T-helper 17 cell (primary cell): ENCODE measurements at places on chromosomes 5 and 9.

DNA sequence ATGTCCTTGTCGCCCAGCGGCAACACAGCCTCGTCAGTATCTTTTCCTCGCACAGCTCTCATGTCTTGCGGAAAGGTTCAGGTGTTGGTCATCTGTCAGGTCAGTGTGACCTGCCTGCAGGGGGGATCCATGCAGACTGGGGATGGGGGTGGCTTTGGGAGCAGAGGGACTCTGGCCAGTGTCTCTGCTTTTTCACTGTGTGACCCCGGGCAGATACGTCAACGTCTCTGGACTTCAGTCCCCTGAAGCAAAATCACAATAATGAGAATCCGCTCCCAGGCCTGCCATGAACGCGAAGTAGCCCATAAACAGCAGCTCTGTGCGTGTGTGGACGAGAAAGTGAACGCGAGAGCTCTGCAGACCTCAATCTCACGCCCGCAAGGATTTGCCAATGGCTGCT is 75.7 kb upstream of the FCN1 start:
- no peak for DNase-seq

DNA sequence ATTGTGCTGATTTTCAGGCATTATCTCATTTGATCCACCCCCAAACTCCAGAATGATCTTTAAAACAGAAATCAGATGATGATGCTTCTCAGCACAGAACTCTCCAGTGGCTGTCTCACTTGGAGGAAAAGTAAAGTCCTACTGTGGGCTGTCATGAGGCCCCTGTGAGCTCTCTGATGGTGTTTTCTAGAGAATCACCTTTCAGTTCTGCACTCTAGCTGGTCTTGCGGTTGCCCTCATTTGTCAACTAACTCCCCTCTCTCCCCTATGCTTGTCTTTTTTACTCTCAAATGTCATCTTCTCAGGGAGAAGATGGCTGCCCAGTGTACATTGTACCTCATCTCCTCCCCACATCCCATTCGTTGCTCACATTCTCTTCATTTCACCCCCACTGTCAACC is 295.8 kb downstream of the MLLT3 start:
- no peak for DNase-seq

DNA sequence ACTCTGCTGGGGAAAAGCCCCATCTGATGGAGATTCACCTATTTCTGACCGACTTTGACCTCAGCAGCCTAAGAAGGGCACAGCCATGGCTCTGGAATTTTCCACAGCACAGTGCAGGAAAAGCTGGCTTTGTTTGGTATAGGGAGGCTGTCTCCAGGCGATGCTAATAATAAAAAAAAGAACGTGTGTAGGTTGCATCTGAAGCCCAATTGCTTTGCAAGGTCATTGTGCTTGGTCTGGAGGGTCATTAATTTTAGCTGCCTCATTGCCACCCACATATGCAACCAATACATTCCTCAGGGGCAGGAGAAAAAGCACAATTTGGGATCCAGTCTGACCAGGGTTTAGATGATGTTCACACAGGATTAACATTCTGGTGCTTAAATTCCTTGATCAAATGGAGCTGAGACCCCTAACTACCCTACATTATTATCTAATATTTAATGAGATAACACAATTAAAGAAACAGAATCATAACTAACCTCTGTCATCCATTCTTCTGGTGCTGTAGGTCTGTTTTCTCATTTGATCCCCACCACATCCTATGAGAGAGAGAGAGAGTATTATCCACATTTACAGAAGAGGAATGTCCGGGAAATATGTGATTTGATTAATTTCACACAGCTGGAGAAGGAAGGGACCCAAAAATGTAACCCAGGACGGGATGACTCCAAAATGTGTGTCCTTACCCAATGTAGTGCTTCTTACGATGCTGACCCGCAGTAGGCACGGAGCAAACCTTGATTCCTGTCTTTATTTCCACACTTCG is 175.9 kb downstream of the RFK start:
- DNase-seq, result no peak

GRCh38 chr9:134870301-134870694 is 10.3 kb upstream of the FCN2 start:
- no peak for DNase-seq

DNA sequence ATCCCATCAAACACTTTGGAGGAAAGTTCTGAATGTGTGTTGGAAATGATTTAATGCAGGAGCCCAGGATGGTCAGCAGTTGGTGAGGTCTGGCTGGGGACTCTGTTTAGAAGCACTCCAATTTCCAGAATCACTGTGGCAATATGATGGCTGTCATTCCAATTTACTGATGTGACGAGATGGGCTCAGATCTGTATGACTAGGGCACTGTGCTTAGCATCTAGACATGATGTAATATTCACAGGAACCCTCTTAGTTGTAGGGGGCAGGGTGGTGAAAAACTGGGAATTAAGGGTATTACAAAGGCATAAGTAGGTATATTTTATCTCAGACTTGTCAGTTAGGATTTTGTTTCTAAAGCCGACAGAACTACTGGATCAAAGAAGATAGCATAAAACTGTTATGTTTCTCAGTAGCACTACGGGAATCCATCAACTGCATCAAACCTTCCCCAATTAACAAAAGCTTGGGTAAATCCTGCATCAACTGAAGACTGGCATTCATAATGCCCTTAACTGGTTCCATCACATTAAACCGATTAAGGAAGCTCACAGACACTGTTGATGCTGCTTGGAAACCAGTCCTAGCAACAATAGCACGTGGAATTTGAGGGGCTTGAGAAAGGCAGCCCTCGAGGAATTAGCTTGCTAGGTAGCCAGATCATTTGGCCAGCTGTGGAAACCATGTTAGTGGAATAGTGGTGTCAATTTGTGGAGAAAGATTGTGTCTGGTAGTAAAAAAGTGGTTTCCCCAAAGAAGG is 86.1 kb downstream of the SV2C start:
- DNase-seq, result no peak

- DNase-seq, result no peak
These were observed 56.2 kb upstream of the TNPO1 start for GRCh38 chr5:72760259-72760658.

- DNase-seq, result no peak
These were observed 418.2 kb downstream of the GABRG2 start for GRCh38 chr5:162485666-162486292.

DNA sequence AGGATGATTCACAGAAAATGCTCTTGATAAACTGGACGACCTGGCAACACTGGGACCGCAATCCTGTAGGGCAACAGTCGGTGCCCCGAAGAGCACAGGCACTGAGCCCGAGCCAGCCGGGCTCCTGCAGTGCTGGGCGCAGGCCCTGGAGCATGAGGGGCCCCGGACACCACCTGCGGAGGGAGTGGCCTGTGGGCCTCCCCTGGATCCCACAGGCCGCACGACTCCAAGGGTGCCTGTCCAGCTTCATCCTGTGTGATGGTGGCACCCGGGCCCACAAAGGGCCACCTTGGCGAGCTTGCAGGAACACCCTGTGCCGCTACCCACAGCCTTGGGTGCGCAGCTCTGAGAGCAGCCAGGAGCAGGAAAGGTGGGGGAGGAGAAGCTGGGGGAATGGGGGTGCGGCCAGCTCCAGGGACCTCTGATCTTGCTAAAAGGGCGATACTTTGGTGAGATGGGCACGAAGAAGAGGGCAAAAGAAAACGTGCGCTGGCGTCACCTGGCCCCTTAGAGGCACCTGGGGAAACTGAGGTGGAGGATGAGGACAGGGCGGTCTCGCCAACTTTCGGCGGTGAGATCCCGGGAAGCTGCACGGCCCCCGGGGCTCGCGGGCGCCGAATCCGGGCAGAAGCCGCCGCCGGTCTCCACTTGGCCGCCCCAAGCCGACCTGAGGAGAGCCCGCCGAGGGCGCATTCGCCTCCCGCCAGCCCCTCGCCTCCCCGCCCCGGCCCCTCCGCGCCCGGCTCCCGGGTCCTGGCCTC is 722 bp downstream of the TBC1D9B start:
- no peak for DNase-seq

DNA sequence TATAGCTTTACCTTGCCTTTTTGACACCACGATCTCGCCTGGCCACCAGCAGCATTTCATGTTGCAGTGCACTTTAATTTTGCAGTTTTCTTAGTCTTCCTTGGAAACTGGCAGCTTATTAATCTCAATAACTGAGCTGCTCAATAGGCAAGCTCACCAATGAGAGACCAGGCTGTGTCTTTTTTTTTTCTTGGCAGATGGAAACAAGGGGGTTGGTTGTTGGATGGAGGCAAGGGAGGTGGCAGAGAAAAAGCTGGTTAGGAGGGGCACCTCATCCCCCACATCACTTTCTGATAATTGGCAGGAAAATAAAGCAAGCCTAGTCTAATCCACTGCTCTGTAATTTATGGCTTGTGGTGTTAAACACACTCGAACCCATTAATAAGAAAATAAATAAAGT is 324.5 kb upstream of the WWC1 start:
- no peak for DNase-seq

DNA sequence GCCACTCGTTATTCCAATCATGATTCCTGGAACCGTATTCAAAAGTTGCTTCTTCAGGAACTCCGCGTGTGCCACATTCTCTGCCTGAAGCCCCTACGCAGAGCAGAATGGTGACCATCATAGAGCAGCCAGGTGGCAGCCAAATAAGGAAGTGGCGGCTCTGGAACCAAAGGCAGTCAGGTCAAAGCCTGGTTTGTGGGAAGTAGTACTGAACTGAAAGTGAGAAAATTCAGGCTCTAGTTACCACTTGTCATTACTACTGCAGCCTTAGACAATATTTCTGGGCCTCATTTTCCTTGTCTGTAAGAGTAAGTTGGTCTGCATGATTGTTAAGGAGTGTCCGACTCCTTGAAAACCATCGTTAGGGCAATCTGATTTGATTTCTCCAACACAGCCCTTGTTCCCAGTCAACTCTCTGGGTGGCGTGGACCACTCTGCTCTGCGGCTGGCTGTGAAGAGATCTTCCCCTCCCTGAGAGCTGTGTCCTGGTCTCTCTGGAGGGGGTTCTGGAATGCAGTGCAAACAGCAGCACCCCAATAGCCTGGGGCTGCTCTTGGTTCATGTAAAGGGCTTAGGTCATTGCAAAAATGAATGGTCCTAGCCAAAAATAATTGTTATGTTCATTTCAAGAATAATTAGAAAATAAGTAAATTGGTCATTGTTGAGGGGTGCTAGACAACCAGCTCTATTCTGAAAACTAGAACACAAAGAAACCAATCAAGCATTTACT is 102.4 kb downstream of the MED27 start:
- no peak for DNase-seq

DNA sequence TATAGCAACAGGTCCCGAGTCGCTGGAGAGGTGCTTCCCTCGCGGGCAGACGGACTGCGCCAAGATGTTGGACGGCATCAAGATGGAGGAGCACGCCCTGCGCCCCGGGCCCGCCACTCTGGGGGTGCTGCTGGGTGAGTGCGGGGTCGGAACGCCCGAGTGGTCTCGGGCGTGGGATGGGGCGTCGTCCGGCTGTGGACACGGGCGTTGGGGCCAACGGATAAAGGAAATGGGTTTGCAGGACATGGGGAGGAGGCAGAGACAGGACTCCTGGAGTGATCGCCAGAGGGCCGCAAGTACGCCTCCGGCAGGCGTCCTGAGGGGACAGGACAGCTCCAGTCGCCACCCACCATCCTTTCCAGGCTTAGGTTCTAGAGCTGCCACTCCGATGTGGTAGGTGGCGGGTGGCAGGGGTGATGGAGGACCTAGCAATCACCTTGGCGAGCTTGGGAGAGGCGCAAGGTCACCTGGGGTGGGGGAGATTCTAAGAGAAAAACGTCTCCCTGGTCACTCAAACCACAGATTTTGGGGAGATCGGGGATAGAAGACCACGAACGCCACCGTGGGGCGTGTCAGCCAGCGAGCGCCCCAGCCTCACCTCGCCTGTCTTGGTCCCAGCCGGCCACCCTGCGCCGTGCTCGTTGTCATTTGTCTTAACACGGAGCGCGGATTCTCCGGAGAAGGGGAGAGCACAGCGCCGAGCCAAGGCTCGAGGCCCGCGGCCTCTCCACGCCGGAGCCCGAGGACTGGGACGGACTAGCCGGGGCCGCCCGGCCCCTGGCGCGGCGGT is 922 bp downstream of the LMX1B start:
- DNase-seq, result no peak

GRCh38 chr5:67203701-67204074 is 7.1 kb upstream of the CD180 start:
- DNase-seq, result no peak

GRCh38 chr9:83533296-83533695 is 4.9 kb downstream of the FRMD3 start:
- no peak for DNase-seq

DNA sequence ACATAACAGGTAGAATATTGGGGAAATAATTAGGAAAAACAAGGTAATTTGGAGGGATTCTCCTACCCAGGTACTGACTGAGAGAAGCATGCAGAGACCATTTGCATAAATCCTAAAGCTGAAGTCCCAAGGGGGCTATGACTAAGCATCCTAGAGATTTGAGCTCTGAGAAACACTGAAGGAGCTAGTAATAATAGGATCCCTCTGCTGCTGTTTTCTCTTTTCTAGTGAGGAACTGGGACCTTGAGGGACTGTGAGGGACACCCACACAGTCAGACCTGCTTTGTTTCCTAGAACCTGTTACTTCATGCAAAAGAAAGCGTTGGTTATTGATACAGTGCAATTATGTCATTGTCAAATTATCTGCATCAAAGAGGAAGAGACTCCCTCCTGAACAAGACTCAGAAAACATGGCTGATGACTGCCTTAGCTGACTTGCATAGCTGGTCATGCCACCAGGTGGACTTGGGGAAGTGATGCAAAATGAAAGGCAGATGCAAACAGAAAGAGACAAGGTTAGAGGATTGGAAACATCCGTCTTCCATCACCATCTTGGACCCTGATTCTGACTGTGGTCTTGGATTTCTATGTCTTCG is 335.4 kb downstream of the NTRK2 start:
- DNase-seq, result no peak

GRCh38 chr5:116495786-116496357 is 78.8 kb downstream of the SEMA6A start:
- DNase-seq, result no peak

GRCh38 chr5:58360794-58361193 is 99.1 kb downstream of the PLK2 start:
- no peak for DNase-seq

- no peak for DNase-seq
These were observed 2.9 kb downstream of the UBE2B start for GRCh38 chr5:134374232-134374631.

DNA sequence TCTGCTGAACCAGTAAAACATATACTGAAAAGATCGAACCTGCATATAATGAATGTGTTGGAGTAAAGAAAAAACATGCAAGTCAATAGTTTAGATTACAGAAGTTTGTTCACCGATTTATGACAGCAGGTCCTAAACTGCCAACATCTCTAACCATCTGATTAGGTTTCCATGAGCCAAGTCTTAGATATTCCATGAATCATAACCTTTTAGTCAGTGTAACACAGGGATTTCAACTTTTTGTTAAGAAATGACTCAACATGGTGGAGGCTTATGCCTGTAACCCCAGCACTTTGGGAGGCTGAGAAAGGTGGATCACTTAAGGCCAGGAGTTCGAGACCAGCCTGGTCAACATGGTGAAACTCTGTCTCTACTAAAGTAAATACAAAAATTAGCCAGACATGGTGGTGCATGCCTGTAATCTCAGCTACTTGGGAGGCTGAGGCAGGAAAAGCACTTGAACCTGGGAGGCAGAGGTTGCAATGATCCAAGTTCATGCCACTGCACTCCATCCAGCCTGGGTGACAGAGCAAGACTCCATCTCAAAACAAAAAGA is 38.7 kb downstream of the APC start:
- no peak for DNase-seq
